ENCODE measurements at places on chromosomes 3 and 15.

- no peak for DNase-seq
Measured at GRCh38 chr3:12662593-12663400, 1.1 kb downstream of the RAF1 start.

- DNase-seq = no peak
Measured at GRCh38 chr3:56282341-56282740, 185.9 kb downstream of the ERC2 start.

DNA sequence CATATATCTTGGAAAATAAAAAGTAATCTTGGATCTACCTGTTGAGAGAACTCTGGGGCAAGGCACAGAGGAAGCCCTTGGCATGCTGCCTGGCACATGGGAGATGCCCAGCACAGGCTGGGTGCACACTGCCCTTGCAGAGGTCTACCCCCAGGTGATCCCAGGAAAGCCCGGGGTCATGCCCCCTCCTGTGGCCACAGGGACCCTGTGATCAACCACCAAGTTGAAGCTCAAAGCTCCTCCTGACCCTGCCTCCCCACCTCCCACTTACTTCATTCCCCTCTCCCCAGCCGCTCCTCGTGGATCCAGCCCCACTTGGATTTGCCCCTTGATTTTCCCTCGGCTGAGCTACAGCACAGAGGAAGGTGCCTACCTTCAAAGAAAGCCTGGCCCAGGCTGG, 62.7 kb upstream of the LARS2 start:
- no peak for DNase-seq

GRCh38 chr3:179149406-179149867, 1.3 kb downstream of the PIK3CA start:
- no peak for DNase-seq

DNA sequence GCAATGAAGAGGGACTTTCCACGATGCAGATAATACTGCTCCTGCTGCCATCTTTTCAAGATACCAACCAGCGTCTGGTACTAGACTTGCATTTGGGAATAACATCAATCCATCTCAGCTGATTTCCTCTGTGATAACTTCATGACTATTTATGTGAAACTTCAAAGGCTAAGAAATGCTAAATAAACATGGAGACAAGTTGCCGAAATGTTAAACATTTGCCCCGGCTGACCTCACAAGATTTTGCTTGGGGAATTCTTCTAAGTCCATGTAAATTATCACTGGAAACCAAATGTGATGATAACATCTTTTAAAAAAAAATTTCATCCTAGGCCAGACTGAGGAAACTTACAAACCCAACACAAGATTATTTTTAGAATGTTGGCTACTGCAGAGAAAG, 185.8 kb upstream of the PRICKLE2 start:
- DNase-seq = no peak

DNA sequence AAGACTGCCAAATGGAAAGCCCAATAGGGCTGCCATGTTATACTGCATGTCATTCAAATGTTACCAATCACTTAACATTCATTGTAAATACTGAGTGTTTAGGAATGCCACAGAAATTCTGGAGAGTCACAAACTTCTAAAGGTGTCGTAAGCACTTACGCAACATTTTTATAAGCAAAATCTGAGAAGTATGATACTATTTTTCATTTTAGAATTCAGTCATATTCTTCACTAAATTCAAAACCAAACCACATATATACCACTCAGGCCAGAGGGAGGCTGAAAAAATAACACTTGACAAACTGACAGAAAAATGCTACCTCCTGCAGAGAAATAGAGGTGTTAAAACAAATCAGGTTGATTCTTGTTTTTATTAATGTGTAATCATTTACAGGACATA, 89.8 kb downstream of the THBS1 start:
- DNase-seq = no peak

DNA sequence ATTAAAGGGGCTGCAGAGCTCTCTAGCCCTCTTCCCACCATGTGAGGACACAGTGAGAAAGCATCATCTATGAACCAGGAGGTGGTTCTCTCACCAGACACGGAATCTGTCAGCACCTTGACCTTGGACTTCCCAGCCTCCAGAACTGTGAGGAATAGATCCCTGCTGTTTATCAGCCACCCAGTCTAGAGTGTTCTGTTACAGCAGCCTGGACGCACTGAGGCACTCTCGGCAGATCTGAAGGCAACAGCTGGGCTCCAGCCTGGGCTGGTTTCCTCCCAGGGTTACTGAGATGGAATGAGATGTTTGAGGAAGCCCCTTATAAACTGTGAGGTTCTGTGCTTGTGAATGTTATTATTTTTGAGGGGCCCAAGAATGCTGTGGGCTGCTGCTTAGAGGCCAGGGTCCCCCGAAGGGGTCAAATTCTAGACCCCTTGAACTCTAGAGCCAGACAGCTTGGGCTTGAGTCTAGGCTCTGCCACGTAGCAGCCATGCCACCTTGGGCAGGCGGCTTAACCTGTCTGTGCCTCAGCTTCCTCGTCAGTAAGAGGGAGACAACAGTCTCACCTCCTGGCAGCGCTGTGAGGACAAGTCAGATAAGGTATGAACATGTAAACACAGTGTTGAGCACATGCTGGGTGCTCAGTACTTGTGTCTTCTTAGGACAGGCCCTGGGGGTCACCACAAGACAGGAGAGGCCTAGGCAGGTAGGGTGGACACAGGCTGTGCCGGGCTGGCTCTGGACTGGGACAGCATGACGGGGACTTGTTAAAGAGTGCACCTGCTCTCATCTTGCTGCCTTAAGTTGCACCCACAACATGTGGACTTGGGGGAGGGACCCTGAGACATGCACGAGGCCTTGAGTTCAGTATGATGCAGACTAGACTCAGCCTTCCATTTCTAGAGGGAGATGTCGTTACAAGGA, 49.2 kb downstream of the MGLL start:
- no peak for DNase-seq

DNA sequence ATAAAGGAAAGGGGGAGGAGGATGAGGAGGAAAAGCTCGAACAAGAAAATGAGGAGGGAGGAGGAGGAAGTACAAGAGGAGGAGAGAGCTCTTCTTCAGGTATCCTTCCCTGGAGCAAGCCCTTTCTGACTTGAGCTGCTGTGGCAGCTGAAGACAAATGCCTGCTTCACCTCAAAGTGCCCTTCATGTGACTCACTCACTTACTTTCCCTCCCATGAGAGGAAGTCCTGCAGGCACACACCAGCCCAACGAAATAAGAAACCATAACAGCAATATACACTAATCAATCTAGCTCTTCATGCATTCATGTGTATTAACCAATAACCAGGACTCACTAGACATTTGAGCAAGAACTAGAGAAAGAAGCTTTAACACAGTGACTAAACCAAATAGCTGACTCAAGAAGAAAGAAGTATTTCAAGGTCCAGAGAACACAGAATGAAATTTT, 251.9 kb downstream of the IGSF11 start:
- no peak for DNase-seq

Measured in esophagus squamous epithelium (tissue), 5 donors.